IPS DF 19.7 (cell line): ENCODE measurements at places on chromosomes 7 and 10.

- no peak for DNase-seq
Observed at GRCh38 chr10:118986815-118987790, 42.4 kb upstream of the NANOS1 start.

- no peak for DNase-seq
Observed at GRCh38 chr7:70684173-70684572, 447.8 kb upstream of the GALNT17 start.

DNA sequence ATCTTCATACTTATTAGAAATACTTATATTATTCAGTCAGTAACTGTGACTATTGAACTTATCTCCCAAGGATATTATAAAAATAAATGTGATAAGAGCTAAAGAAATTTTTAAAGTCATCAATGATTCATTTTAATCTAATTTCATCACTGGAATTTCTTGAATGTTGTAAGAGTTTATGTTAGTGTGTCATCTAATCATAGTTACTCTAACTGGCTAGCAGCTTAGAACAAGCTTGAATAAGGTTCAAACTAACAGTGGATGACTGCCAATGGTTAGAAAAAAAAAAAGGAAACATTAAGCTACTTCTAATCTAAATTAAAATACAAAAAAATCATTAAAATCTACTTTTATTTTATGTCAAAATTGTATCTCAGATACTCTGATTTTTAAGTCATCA is 1066.3 kb downstream of the CNTNAP2 start:
- DNase-seq, result no peak

DNA sequence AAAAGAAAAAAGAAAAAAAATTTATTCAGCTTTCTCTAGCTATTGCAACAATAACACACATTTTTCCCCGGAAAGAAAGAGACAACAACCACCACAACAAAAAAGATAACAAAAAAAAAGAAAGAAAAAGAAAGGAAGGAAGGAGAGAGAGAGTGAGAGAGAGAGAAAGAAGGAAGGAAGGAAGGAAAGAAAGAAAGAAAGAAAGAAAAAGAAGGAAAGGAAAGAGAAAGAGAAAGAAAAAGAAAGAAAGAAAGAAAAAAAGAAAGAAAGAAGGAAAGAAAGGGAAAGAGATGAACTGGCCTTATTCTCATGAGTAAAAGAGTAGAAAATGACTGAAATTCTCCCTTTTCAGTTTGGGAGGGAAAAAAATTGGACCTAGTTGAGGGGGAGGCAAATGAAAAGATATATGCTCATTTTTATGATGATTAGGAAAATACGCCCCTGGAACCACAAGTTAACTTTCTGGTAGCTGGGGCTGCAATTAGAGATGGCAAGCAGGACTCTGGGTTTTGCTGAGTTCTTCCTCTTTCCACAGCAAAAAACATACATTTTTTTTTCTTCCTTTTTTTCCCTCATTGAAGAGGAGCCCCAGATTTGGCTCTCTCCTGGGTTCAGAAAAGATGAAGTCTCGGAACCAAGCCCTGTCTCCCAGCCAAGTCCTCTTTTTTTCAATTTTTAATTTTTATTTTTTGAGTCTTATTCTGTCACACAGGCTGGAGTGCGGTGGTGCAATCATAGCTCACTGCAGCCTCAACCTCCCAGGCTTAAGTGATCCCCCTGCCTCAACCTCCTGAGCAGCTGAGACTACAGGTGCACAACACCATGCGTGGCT is 12.6 kb upstream of the PRDX3 start:
- DNase-seq, result no peak

DNA sequence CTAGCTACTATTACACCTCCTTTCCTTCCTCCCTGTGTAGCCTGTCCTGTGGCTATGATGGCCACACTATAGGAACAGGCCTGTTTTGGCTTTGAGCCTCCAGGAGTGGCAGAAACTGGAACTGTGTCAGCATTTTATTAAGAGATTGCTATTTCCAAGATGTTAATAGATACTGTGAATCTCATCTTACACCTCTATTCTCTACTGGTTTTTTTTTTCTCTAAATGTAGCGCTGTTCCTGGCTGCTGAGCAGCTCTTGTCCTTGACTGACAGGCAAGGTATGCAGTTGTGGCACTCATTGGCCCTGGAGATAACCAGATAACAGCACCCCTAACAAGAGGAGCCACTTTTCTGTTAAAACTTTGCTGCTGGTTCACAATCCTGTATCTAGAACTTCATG is 119.5 kb downstream of the EXOC4 start:
- no peak for DNase-seq
